ACHN (cell line): ENCODE measurements at places on chromosomes 16 and 17.

DNA sequence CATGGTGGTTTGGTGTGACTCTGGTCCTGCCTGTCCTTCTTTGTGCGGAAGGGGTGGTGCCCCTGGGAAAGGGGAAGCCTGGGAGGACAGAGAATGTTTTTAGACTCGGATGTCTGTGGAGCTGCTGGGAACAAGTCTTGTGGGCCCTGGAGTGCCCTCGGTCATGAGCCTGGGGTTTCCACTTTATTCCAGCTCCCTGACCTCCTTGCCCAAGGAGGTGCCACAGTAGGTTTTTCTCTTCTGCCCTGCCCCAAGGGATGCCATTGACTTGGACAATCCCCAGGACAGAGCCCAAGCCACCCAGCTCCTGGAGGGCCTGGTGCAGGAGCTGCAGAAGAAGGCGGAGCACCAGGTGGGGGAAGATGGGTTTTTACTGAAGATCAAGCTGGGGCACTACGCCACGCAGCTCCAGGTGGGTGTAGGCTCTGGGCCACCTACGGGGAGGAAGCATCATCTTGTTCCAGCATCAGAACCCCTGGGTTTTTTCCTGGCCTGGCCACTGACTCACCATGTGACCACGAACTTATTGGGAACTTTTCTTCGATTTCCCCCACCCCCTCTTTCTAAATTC is 1.4 kb downstream of the STAT5A start:
- DNase-seq, result no peak

- DNase-seq, result no peak
Measured at GRCh38 chr17:17947966-17948365, 24.2 kb downstream of the TOM1L2 start.

DNA sequence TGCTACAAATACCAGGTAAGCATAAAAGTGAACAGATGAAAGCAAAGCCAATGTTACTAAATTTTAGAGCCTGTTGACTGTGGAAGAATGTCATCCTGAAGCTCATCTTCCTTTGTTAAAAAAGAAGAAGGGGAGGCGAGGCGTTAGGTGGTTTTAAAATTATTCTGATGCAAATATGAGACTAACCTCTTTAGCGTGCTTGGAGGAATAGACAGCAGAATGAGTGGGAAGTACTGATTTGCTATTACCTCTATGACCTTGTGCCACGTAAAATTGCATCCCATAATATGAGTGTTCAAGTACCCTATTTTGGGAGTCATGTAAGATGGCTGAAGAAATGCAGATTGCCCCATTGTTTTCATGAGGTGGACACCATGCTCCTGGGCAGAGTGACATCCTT is 95.7 kb downstream of the ELAC2 start:
- no peak for DNase-seq

DNA sequence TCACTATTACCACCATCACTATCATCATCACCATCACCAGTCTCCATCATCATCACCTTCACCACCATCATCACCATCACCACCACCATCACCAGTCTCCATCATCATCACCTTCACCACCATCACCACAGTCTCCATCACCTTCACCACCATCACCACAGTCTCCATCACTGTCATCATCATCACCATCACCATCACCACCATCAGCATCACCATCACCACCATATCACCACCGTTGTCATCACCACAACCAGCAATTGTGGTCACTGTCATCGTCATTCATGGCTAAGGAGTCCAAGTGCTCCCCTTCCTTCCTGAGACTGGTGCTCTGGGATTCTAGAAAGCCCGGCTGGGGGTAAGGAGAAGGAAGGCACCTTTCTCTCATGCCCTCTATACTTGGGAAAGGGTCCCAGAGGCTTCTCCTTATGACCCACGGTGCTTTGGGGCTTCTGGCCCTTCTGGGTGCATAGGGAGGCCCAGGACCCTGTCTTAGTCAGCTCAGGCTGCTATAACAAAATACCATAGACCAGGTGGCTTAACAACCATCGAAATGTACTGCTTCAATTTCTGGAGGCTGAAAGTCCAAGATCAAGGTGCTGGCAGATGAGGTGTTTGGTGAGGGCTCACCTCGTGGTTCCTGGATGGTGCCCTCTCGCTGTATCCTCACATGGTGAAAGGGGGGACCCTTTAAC is 93.4 kb upstream of the GSE1 start:
- no peak for DNase-seq

DNA sequence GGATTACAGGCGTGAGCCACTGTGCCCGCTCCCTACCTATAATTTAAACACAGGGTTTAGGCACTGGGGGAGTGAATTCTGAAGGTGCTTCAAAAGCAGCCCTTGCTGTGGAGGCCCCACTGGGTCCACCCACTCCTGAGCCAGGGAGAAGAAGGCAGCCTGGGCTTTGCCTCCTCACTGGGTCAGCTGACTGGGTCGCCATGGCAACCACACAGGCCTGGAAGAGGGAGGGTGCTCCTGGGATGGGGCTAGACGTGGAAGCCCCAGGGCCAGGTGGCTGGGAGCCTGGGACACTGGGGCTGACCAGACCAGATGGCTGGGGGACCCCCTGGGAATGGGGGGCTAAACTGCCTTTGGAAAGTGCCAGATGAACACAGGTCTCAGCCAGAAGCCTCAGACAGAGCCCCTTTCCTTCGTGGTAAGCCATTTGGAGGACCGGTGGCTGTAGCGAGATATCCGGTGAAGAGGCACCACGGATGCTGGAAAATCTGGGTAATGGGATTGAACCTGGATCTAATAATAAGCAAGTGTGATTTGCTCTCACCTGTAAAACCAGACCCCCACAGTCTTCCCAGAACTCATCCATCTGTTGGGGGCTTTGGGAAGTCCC is 32.9 kb downstream of the TRARG1 start:
- no peak for DNase-seq

DNA sequence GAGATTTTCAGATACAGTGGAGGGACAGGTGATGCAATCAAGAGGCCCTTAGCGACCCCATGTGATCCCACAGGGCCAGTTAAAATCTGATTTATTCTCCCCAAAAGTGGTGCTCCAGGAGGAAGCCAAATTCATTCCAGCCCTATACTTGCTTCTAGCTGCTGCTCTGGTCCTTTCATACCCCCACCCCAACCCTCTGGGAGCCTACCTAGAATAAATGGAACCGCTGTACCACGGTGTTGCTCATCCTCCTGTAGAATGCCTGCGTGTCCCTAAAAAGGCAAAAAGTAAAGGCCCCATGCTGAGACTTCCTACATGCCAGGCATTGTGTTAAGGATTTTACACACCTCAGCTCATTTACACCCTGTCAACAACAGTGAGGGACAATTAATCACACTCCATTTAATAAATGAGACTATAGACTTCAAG is 2.0 kb upstream of the RASL10B start:
- DNase-seq, result no peak
